A549 (cell line): ENCODE measurements at places on chromosomes 6 and 20.

DNA sequence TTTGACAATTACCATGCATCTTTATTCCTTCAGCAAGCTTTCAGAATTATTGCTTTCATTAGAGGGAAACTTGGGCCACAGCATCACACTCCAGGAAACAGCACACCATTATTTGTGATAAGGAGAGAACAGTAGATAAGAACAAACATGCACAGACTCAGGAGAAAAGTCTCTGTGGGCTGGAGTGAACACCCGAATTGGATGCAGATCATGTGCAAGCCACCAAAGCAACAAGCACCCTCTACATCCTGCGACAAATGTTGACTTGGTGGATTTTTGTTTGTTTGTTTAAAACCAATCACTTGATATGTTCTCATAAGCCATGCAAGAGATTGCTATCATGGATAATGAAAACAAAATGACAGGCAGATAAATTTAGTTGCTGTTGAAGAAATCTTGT is 67.7 kb upstream of the ZFP64 start:
- no peak for DNase-seq

- DNase-seq: peak; percentile 28
These were observed 28.2 kb downstream of the CGA start for GRCh38 chr6:87066449-87067333.

DNA sequence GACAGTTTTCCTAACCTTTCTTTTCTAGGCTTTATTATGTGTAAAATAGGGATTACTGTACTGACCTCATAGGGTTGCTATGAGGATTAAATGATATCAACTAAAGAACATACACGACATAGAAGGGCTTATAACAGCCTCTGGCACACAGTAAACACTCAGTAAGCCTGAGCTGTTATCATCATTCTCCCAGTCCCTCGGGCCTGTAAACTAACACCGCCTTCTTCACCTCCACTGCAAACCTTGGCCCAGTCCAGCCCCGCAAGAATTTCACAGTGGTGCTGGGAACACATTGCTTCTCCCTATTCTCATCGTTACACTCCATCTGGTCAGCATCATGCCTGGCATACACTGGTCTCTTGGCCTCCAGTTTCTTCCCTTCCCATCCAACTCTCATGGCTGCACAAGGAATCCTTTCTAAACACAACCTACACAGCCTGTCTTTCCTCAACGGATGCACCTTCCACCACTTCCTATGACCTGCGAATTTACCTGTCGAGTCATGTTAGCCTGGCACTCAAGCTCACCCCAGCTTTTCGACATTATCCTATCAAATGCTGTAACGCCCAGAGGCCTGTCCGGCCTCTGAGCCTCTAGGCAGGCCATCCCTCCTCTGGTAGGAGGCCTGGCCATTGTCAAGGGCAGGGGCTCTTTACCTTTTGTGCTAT is 92.1 kb downstream of the FYN start:
- DNase-seq: no peak

DNA sequence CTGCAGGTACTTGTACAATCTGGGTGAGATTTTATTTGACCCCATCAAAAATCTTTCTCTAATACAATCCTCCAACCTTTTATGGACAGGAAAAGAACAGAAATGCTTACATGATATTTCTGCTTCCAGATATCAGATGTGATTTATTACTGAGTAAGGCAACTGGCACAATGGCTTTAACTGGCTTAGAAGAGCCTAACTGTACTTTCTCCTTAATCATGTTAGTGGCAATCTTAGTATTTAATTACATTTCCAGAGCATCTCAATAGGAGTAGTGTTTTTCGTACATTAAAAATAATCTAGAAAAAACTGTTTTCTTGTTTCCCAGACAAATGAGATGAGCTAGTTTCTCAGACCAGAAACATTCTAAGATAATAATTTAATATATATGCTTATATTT is 251.6 kb downstream of the KCNQ5 start:
- DNase-seq: no peak
